ENCODE measurements at places on chromosomes 12 and 14.
A peak's percentile ranks its signal among the peaks of the same experiment; 100 is the strongest.

GRCh38 chr14:31207287-31207754 is 272 bp downstream of the HECTD1 start:
- no peak for DNase-seq

DNA sequence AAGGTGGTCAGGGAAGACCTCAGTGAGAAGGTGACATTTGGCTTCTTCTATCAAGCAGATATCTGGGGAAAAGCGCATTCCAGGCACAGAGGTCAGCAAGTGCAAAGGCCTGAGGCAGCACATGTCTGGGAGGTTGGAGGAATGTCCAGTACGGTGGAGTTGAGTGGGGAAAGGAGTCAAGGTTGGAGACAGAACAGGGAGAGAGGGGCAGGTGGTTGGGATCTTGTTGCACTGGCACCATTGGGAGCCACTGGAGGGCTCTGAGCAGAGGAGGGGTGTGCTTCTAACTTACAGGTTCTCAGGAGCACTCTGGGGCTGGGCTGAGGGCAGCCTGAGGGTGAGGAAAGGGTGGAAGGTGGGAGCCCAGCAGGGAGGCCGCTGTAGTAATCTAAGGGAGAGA is 52.1 kb downstream of the EID3 start:
- DNase-seq, result no peak

GRCh38 chr12:7970475-7971252 is 34.7 kb upstream of the SLC2A3 start:
- peak; percentile 91 for DNase-seq

GRCh38 chr12:14264778-14265177 is 100.7 kb upstream of the ATF7IP start:
- no peak for DNase-seq

DNA sequence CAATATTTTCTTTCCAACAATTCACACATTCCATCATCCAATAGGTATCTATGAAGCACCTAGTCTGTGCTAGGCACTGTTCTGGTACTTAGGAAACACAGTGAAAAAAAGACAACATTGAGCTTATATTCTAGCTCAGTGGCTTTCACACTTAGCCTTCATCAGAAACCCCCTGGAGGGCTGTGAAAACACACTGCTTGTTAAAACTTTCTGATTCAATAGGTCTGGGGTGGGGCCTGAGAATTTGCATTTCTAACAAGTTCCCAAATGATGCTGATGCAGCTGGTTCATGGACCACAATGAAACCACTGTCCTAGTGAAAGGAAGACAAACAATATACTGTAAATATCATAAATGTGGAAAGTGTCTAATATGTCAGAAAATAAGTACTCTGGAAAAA is 5.9 kb downstream of the VTI1B start:
- no peak for DNase-seq
